Stimulated activated CD8-positive, alpha-beta memory T cell treated with anti-CD3 and anti-CD28 coated beads, Interleukin-12 subunit alpha, Interleukin-12 subunit beta, amount 100 ng/mL, for 4 hours (primary cell): ENCODE measurements at places on chromosomes 1 and 21.

DNA sequence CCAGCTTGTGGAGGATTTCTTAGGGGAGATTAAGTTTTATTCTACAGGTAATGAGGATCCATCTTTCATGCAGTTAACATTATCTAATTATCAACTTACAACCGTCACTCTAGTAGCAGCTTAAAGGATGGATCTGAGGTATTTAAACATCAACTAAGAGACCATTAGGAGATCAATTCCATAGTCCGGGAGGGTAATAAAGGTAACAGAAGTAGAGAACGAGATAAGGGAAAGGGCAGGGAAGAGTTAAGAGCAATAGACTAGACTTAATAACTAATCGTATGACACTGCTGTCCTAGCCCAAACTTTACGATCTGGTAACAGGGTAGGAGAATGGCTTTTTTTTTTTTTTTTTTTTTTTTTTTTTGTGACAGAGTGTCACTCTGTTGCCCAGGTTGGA is 19.5 kb upstream of the CCDC17 start:
- DNase-seq: no peak

- peak; percentile 51 for DNase-seq
Observed at GRCh38 chr1:112707221-112708001, 484 bp upstream of the RHOC start.

DNA sequence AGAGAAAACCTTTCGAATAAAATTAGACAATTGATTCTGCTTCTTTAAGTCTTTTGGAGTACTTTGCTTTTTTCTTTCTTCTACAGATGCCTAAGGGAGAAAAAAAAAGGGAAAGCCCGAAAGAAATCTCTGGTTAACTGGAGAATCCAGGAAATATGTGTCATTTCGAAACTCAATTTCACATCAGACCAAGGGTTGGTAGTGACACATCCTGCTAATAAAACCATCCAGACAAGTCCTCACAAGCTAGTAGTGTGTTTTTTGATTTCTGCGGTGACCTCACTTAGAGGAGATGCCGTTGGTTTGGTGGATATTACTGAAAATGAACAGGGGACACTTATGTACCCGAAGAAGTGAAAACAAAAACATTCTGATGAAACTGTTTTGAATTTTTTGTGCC is 726.5 kb upstream of the ADAMTS5 start:
- DNase-seq: no peak

- DNase-seq: peak; percentile 72
Observed at GRCh38 chr21:45973475-45974072, 8.0 kb upstream of the COL6A1 start.

DNA sequence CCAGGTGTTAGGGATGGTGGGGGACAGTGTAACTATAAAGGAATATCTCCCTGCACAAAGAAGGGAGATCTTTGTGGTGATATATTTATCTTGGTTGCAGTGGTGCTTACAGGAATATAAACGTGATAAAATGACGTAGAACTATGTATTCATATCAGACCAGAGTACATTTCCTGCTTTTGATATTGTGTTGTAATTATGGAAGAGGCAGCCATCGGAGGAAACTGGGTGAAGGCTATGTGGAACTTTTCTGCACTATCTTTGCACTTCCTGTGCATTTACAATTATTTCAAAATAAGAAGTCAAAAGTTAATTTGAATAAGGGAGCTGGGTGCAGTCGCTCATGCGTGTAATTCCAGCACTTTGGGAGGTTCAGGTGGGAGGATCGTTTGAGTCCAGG is 37.6 kb downstream of the NDUFS5 start:
- DNase-seq: no peak

GRCh38 chr1:155882235-155882634 is 22.9 kb downstream of the SYT11 start:
- no peak for DNase-seq

DNA sequence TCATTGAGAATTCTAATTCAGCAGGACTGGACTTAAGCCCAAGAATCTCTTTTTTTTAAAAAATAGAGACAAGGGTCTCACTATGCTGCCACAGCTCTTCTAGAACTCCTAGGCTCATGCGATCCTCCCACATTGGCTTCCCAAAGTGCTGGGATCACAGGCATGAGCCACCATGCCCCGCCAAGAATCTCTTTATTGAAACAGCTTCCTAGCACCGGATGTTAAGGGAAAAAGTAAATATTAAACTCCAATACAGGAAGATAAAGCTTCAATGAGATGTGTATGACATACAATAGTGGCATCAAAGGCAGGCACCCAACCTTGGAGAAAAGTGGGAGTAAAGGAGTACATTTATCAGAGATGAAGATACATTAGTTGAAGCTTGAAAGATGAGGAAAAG is 25.5 kb downstream of the PUM1 start:
- no peak for DNase-seq

- DNase-seq: no peak
Observed at GRCh38 chr1:57158604-57158998, 192.8 kb upstream of the C8B start.

GRCh38 chr1:101240041-101240430 is 3.2 kb downstream of the S1PR1 start:
- DNase-seq: no peak

- no peak for DNase-seq
Observed at GRCh38 chr1:91872000-91872399, 14.0 kb downstream of the TGFBR3 start.

DNA sequence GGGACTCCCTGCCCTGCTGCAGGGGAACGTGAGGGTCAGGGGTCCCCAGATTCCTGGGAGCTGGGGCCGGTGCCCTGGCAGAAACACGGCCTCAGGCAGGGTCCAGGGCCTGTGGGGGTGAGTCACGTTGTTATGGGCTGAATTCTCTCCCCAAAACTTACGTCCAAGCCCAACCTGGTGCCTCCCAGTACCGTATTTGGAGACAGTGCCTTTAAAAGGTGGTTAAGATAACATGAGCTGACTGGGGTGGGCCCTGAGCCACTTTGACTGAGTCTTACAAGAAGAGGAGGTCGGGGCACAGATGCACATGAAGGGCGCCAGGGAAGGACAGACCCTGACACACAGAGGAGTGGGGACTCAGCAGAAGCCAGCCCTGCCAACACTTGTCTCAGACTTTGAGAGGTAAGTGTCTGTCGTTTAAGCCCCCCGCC is 99.9 kb downstream of the WDR4 start:
- no peak for DNase-seq

DNA sequence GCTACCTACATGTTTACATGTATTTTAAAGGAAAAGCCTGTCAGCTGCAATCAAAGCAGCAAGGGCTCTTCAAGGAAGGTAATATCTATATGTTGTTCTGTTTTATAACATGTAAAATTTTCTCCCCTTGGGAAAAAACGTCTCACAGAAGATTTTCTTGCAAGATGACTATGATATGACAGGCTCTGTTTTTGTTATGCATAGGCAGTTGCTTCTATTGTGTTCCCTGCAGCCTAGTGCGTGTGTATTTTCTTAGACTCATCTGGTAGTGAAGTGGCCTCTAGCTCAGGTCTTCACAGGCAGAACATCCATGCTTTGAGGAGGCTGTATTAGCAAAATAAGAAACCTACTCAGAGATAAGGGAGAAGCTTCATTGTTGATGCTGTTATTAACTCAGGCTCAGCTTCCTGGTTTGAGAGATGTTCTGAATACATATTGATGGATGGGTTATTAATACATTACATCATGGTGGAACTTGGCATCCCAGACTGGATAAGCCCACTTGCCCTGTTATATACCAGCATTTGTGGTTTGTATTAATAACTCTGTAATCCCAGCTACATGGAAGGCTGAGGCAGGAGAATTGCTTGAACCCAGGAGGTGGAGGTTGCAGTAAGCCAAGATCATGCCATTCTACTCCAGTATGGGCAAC is 35.8 kb downstream of the LAMC1 start:
- DNase-seq: no peak

- DNase-seq: no peak
Observed at GRCh38 chr1:18278946-18279345, 171.3 kb downstream of the IGSF21 start.

- DNase-seq: no peak
Observed at GRCh38 chr1:66278260-66279021, 255.5 kb upstream of the SGIP1 start.

GRCh38 chr21:34807146-34807880 is 138.5 kb downstream of the CLIC6 start:
- peak; percentile 58 for DNase-seq

DNA sequence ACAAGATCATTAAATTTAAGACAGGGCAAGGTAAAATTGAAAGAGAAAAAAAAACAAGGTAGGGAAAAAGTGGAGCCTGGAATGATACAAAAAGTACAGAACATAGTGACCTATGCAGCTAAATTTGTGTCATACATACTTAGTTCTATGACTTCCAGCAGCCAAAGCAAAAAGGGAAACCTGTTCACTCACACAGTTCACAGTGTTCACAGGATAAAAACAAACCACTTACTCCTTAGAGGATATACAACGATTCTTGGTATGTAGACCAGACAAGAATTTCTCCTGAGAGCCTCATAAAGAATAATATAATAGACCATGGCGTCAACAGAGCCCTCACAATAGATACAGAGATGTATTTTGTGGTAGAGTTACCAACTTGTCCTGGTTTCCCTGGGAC is 27.5 kb downstream of the COA7 start:
- DNase-seq: no peak

GRCh38 chr1:223849352-223850254 is 3.9 kb upstream of the TP53BP2 start:
- DNase-seq: no peak

- no peak for DNase-seq
Observed at GRCh38 chr1:244041466-244042120, 9.5 kb upstream of the ZBTB18 start.

DNA sequence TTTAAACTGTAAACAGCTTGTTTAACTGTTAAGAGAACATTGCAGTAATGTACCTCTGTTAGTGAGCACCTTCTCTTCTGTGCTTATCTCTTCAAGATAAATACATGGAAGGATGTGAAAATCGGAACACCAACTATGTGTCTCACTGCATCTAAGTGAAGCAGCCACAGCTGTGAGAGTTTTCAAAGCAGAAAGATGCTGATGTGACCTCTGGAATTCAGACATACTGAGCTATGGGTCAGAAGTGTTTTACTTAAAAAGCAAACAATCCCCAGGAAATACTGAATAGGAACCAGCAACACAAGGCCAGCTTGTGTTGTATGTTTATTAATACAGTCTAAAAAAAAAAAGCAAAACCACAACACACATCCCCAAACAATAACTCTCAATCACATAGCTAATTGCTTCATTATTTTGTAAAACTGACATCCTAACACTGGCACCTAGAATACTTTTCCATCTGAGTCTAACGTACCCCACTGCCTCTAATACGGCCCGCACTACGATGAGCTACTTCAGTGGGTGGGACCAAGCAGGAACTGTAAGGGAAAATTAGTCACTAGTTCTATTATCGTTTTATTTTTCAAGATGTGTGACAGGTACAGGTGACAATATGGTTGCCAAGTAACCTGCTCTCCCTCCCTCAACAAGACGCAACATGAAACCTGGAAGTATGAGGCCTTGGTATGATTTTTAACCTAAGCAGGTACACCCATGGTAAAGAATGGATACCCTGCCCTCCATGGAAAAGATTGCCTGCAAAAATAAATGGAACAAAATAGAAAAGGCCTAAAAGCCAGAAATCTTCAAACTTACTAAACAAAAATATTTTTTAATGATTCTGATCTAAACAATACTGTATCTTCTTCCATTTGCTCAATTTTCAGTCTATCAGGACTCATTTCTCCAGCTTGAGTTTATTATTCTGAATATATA is 13.9 kb downstream of the ERRFI1 start:
- DNase-seq: no peak

- no peak for DNase-seq
Observed at GRCh38 chr1:224559981-224560728, 56.0 kb upstream of the CNIH3 start.

DNA sequence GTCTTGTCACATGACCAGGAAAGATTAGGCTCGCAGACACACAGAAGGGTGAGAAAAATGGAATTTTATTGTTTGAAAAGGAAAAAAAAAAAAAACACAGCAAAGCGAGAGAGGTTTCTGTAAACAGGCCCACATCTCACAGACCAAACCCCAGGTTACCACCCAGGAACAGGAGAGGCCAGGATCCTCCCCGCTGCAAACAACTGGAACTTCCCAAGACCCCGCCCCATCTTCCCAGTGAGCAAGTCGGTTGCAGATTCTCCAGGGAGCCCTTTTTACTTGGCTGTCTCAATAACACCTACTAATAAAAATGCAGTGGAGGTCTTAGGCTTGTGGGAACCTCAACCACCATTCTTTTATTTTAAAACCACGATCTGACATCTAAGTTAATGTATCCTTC is 84.7 kb upstream of the ETS2 start:
- no peak for DNase-seq

GRCh38 chr1:25137106-25137505 is 95.2 kb downstream of the SYF2 start:
- DNase-seq: no peak

- no peak for DNase-seq
Observed at GRCh38 chr1:223691121-223691520, 21.2 kb upstream of the CAPN2 start.

DNA sequence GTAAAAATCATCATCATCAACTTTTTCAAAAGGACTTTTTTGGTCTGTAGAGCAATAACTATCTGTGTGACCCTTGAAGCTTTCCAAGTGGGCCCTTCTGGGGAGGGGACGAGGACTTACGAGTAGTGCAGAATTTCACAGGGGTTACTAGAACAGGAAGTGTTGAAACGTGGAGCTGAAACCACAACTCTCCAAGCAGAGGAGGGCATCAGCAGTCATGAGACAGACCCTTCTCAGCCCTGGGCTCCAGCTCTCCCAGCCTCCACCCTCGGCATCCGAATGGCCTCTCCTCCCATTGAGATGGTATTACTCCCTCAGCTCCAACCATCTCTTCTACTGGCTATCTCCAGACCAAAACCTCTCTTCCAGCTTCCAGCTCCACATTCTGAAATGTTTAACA is 3.6 kb downstream of the FAM89A start:
- DNase-seq: no peak

DNA sequence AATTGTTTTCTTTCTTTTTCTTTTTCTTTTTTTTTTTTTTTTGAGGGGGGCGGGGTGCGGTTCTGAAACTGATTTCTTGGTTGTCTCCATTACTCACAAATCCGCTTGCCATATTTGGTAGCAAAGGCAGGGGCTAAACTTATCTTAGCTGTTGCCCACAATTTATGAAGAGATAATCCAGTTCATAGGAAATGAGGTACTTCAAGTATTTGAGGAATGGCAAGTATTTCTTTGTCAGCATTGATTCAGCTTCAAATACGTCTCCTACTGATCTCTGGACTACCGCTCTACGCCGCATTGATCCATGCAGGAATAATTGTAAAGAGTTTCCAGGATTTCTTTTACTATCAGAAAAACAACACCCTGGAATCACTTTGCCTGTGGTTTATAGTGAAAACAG is 289.2 kb upstream of the DPYD start:
- no peak for DNase-seq
